ENCODE measurements at places on chromosomes 11 and 22.

DNA sequence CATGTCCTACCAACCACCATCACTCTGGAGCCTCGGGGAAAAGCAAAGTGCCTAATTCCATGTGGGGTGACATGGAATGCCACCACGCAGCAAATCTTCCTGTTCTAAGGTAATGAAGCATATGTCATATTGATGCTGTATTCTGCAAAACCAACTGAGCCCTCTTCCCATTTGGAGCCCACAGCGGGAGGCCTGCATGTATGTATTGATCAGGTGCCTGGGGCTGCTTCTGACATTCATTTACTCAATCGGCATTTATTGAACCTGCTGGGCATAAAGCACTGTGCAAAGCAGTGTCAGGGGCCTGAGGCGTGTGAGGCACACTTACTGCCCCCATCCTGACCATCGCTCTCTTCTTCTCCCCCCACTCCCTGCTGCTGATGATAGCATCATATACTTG, 39.1 kb downstream of the ANKK1 start:
- DNase-seq, result no peak

- DNase-seq, result no peak
Measured at GRCh38 chr11:60367009-60367408, 11.3 kb upstream of the MS4A7 start.

- DNase-seq, result no peak
Measured at GRCh38 chr11:29293825-29294224, 723.0 kb downstream of the KCNA4 start.

GRCh38 chr22:22684580-22685561, 40.5 kb downstream of the GGTLC2 start:
- DNase-seq, result no peak

DNA sequence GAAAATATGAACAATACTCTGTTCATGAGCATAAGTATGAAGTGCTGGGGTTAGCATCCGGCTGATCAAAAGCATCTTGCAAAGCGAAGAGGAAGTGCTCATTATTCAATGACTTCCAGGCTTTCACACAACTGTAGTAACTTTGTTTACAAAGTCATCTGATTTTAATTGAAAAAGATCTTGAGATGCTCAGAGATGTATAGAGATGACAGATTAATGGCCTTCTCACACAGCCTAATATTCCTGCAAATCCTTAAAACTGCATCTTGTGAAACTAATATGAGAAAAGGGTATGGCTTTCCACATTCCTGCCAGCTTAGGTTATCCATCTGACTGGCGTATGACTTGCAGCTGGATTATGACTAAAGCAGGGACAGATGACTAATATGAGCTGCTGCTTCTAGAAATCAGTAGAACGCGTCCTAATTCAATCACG, 125.4 kb downstream of the CASP12 start:
- no peak for DNase-seq

DNA sequence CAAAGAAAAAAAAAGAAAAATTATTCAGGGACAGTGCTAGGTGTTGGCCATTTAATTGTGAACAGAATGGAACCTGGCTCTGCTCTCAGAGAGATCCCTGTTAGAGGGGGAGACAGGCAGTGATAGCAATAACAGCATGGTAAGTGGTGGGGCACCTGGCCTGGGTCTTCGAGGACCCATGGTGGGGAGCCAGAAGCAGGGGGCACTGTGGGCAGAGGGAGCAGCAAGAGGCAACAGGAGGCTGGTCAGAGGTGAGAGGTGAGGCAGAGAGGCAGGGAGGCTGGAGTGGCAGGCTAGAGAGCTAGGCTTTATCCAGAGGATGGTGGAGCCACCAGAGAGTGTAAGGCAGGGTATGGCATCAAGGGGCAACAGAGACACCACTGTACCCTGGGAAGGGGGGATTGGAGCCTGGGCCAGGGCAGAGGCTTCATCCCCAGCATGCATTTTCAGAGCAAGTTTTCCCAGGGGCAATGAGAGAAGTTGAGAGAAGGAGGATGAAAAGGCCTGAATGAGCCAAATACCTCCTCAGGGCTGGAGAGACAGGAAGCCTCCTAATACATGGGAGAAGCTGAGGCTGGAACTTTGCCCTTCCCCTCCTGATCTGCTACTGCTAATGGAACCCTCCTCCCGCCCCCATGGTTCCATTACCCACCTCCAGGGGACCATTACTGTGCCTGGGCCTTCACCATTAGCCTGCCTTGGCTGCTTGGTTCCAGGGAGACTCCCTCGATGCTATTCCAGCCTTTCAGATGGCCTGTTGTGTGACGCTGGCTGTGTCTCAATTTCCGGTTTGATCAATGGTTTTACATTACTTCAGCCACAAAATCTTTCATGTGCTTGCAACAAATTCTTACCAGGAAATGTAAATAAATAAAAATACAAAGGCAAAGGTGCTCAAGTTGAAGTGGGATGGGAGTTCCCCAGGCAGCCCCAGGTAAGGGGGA, 2.6 kb upstream of the P2RY2 start:
- peak; percentile 32 for DNase-seq

- no peak for DNase-seq
Measured at GRCh38 chr22:35443790-35444684, 44.1 kb downstream of the MCM5 start.

DNA sequence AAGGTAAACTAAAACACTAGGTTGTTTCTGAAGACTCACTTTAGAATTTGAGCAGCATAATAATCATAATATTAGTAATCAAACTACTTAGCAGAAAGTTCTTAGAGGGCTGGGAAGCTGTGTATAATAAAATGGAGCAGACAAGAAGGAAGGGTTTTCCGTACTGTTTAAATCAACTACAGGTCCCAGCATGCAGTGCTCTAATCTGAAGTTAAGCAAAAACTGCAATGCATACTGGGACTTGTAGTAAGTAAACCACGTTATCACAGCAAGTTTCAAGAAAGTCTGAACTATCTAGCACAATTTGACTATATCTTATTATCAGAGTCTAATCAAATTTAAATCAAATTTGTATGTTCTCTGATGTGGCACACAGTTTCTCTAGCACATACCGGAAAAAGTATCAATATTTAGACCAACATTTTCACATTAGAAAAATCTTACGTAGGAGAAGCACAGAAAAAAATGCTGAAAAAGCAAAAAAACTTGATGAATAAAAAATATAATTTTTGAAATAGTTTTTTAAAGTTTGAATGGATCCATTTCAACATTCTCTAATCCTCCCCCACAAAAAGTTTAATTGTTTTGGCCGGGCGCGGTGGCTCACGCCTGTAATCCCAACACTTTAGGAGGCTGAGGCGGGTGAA, 8.2 kb downstream of the PHF21A start:
- no peak for DNase-seq

GRCh38 chr11:70206982-70207376, 3.9 kb downstream of the FADD start:
- no peak for DNase-seq

- DNase-seq, result no peak
Measured at GRCh38 chr11:75760710-75761493, 7.7 kb upstream of the DGAT2 start.

GRCh38 chr11:29019960-29020683, 911.9 kb downstream of the METTL15 start:
- no peak for DNase-seq

GRCh38 chr11:63532799-63533475, 3.7 kb upstream of the PLAAT4 start:
- DNase-seq, result no peak

GRCh38 chr22:39926753-39927152, 25.9 kb downstream of the GRAP2 start:
- DNase-seq, result peak; percentile 82

- DNase-seq, result no peak
Measured at GRCh38 chr11:96869207-96869606, 479.4 kb downstream of the JRKL start.

GRCh38 chr11:10693509-10694081, at the start of gene IRAG1:
Gene IRAG1 (minus strand): TSS chr11:10693755. CDS start chr11:10693602, 153 bp downstream.
- peak; percentile 84 for DNase-seq

- DNase-seq, result no peak
Measured at GRCh38 chr22:30733181-30733631, 38.5 kb downstream of the OSBP2 start.

DNA sequence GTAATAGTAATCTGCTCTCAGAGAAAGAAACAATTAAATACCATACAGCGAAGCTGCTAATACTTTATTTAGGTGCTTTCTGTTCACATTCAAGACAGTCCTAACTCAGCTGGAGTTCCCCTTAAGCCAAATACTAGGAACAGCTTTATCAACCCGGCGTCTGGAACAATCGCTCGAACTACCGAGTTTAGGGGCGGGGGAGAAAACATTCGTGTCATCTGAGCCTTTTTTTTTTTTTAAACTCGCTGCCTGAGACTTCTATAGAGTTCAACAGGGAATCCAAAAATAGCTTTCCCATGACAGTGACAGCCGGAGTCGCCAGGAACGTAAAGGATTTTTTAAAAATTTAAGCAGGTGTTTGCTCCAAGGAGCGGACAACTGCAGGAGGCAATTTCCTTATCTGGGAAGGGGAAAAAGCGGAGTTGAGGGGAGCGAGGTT, 852 bp downstream of the TRAF6 start:
- DNase-seq, result no peak

GRCh38 chr11:73184953-73185671, 33.0 kb upstream of the P2RY2 start:
- peak; percentile 92 for DNase-seq

- DNase-seq, result no peak
Measured at GRCh38 chr11:69394869-69395246, 86.6 kb upstream of the LINC01488 start.

- no peak for DNase-seq
Measured at GRCh38 chr11:2270322-2271076, at the start of gene ASCL2. Gene ASCL2 (minus strand): TSS chr11:2270588. CDS start chr11:2270332, 256 bp downstream.

GRCh38 chr11:134531327-134532130, 119.5 kb upstream of the B3GAT1 start:
- DNase-seq, result no peak

GRCh38 chr11:65927904-65928397, 8.7 kb downstream of the DRAP1 start:
- no peak for DNase-seq

DNA sequence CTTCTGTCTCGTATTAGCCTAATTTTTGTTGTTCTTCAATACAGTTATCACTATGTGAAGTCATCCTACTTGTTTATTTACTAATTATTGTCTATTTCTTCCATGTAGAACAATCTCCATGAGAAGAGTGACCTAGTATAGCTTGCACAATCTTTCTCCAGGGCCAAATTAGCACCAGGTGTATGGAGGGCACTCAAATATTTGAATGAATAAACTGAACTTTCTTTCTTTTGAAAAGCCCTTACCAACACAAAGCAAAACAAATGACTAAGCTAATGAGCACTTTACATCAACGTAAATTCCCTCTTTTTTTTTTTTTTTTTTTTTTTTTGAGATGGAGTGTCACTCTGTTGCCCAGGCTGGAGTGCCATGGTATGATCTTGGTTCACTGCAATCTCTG, 34.2 kb downstream of the ABTB2 start:
- no peak for DNase-seq

GRCh38 chr11:33258631-33259205, 1.5 kb downstream of the HIPK3 start:
- DNase-seq, result no peak

GRCh38 chr11:64238076-64238475, 2.8 kb upstream of the FKBP2 start:
- no peak for DNase-seq

GRCh38 chr22:41367680-41368542, 13.8 kb upstream of the TEF start:
- peak; percentile 43 for DNase-seq

DNA sequence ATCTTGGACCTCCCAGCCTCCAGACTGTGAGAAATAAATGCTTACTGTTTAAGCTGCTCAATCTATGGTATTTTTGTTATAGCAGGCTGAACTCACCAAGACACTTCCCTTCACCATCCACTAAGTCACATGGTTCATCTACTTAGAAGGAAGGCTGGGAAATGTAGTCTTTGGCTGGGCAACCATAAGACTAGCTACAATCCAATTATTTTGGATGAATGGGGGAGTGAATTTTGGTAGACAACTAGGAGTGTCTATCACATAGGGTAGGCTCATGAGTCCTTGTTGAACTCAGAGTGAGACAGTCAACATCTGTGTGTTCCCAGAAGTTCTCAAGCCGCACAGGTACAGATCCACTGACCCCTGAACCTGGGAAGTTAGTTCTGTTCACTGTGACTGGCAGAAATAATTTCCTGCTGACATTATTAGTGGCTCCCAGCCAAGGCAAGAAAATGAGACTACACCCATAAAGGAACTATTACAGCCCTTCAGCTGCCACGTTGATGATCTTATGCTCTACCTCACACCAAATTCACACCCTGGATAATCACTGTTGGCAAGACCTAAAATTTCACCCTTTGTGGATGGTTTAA, 3.1 kb upstream of the SLC35C1 start:
- DNase-seq, result no peak

- no peak for DNase-seq
Measured at GRCh38 chr11:4479644-4480043, 2.8 kb upstream of the OR52K1 start.

GRCh38 chr11:66749091-66749490, 20.1 kb upstream of the SPTBN2 start:
- DNase-seq, result no peak

DNA sequence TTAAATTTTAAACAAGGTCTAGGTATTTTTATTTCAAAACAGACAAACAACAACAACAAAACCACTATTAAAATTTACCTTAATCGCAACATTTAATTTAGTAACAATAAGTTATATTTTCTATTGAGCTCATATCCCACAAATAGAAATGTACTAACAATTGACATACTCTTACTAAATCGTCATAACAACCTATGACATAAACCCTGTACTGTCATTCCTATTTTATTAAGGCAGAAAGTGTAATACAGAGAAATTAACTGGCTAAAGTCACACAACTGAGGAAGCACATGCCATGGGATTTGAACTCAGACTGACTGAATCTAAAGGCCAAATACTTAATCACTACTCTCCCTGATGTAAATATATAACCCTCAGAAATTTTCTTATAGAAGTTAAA, 3.0 kb downstream of the KIF18A start:
- no peak for DNase-seq

DNA sequence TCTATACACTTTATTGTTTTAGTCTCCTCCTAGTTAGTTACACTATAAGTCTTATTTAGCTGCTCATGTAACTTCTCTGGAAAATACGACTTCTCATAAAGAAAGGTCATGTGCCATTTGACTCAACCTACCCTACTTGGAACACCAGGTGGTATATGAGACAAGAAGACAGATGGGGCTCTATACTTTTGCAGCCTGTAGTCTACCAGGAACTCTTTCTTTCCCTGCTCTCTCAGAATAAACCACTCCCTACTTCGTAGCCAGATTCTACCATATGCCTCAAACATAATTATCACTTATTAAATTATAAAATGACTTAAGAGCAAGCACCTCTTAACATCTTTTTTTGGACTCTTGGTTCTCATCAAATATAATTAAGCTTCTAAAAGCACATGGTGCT, 38.5 kb upstream of the RAPSN start:
- no peak for DNase-seq

- DNase-seq, result no peak
Measured at GRCh38 chr11:2687782-2688191, 12.0 kb downstream of the KCNQ1OT1 start.

DNA sequence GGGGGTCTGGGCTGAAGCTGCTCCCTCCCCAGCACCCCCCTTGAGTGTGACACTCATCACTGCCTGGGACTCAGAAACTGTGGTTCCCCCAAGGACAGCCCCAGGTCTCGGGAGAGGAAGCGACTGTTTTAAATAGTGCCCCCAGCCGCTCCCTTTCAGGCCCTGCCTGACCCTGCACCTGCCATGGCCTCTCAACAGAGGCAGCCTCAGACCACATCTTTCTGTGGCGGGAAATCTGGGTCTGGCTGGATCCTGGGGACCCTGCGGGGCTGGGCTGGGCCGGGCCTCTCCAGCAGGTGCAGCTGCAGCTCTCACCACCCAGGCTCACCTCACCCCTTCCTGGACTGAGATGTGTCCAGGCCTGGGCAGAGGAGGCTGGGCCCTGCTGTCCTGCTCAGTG, 3.7 kb upstream of the IGLL1 start:
- no peak for DNase-seq

GRCh38 chr11:67571443-67571842, 12.2 kb upstream of the GSTP1 start:
- no peak for DNase-seq

Measured in posterior cingulate gyrus (tissue), 11 donors.